ENCODE measurements at places on chromosomes 12 and 14.
A peak's percentile ranks its signal among the peaks of the same experiment; 100 is the strongest.

GRCh38 chr14:22545842-22546721 lies 42.9 kb downstream of the DAD1 start:
- peak; percentile 90 for DNase-seq

DNA sequence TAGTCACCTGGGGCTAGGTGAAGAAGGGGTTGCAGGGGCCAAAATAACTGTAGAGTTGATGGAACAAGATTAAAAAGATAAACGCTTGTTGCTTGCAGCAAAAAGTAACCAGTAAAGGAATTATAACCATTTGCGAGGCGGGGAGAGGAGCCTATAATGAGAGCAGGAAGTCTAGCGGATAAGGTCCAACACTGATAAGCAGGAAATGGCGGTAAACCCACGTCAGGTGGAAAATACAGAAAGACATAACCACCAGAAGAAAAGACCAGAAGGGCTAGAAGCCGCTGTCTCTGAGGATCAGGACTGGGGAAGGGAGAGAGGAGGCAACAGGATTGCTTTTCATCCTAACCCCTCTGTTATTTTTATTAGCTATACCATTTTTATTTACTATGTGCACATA lies 303.3 kb downstream of the DPF3 start:
- DNase-seq: no peak

DNA sequence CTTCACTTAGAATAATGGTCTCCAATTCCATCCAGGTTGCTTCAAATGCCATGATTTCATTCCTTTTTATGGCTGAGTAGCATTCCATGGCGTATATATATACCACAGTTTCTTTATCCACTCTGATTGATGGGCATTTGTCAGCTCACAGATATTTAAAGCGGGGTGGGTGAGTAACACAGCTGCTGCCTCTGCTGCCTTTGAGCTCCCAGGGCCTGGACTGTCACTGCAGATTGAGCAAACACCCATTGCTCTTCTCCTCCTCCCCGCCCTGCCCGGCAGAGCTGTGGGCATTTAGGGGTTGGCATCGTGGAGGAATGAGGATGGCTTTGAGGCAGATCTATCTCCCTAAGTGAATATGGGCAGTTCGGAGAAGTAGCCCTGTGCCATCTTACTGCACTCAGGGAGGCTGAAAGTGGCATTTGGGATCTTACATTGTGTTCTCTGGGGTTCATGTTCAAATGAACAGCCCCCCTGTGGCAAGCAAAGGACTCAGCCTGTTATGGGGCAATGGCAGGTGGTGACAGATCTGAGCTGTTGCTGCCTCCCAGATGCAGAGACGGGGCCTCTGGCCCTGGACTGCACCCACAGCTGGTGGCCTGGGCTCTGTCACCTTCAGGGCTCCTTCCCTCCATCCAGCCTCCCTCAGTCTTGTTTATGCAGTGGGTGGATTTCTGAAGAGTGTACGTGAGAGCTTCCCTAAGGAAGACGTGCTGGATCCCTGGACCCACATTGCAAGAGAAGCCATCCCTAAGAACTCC lies 4.9 kb downstream of the RFLNA start:
- DNase-seq: no peak

DNA sequence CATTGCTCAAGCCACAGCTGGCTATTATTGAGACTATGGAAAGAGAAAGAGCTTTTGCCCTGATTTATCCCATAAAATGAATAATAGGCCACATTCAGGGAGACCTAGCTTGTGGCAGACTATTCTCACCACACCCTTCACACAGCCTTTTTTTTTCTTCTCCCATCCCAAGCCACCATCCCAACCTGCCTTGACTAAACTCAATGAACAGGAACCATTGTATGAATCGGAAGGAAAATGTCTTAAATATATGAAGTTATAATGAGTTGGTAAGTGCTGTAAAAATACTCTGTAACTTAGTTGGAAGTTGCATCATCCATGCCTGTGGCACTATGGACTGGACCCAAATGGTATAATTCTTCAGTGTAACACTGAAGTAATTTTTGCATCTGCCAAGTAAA lies 338.4 kb downstream of the RAD51B start:
- no peak for DNase-seq

- no peak for DNase-seq
Observed at GRCh38 chr14:31197671-31198070, 9.9 kb downstream of the HECTD1 start.

- no peak for DNase-seq
Observed at GRCh38 chr14:96108061-96108795, 69.1 kb downstream of the C14orf132 start.

DNA sequence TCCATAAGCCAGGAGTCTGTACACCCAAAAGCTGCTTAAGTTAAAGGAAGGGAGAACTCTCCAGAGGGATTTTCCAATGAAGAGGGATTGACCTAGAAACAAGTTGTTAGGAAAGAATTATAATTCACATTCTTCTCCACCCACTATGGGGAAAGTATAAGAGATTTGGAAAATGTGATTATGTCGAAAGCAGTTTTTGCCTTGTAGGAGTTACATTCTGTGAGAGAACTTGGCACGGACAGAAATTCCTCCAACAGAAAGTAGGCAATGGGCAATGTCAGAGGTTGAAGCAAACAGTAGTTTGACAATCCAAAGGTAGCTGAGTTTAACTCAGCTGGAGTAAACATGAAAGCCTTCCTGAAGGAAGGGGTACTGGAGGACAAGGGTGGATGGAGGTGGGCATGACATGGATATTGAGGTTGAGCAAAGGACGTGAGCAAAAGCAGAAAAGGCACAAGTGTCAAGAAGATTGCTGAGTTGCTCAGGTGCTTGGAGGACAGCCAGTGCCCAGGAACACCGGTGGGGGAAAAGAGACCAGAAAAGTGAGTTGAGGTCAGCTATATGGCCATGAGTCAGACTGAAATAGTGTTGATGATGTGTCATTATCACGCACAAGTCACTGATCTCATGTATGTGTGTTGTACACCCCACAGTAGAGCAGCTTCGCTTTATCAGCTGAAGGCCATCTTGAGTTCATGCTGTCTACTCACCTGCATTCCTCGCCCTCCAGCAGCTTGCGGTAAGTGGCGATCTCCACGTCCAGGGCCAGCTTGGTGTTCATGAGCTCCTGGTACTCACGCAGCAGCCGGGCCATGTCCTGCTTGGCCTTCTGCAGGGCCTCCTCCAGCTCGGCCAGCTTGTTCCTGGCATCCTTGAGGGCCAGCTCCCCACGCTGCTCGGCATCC lies 4.0 kb downstream of the KRT5 start:
- no peak for DNase-seq

DNA sequence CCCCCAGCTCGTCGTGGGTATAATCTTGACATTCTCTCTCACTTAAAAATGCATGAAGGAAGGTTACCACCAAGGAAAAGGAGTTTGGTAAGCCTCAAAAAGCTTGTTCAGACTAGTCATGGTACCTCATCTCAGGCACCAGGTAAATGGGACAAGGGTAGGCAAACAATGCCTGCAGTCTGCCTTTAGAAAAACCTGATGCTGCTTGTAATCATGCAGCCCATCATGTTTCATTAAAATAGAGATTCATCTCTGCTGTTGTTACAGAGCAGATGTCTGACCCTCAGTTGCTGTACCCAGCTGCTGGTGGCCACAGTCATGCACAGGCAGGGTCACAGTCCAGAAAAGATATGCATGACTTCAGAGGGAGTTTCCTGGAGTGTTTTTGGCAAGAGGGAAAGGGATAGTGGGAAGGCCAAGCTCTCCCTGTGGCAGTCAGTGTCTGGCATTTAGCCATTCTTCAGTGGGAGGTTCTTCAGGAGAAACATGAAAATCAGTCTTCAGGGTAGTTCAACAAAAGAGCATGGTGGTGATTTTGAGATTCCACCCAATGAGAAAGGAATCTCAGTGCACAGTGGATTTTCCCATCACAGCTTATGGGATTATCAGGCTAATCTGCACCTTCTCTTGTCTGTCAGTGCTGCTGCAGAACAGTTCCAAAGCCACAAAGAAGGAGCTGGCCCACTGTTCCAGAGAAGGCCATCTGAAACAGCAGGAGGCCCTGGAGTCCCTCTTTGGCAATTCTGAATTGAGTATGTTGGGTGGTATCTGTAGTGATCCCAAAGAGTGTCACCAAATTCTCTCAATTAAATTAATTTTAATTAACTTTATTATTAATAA lies 202.7 kb upstream of the FRMD6 start:
- peak; percentile 45 for DNase-seq

DNA sequence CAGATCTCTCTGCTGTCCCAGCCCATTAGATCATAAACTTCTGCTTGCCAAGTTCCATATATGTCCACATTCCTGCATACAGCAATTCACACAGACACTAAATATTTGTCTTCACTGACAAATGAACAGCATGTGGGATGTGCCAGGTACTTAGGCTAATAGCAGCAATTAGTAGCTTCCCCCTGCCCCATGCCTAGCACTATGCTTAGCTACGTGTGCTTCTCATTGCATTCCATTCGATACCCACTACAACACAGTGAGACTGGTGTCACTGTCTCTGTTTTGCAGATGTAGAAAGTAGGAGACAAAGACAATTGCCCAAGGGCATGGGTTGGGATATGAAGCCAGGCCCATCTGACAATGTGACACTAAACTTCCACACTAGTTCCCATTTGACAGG lies 308.4 kb downstream of the BCL11B start:
- DNase-seq: no peak

DNA sequence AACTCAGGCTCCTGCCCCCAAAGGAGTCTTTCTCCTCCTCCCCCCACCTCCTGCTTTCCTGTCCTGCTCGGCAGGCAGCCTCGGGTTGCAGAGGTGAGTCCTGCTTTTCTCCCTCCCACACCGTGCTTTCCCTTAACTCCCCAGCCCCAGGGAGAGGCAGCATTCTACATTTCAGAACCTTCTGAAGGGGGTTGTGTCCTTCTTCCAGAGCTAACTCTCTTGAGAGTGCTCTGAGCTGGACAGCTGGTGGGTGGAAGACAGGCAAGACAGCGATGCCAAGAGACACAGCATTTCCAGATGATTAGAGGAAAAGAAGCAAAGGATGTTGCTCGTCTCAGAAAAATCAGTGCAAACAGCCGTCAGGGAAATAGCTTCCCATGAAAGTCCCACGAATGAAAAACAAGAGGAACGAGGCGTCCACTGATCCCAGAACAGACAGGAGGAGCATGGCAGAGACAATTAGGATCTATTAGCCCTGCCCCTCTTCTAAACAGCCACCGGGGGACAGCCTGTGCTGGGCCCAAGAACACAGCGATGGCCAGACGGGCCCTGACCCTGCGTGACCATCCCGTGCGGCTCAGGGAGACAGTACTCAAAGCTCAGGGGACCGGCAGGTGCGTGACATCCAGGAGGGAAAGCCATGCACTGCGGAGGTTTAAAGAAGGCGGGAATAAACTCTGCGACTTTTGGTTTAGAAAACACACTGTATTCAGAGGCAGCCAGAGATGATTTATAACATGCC lies 216.5 kb upstream of the RTL1 start:
- no peak for DNase-seq

GRCh38 chr12:113184098-113184899 lies 979 bp downstream of the DDX54 start:
- DNase-seq: no peak

- DNase-seq: peak; percentile 40
Observed at GRCh38 chr14:90839024-90839888, 23.0 kb upstream of the TTC7B start.

- no peak for DNase-seq
Observed at GRCh38 chr12:46260913-46261476, 7.8 kb downstream of the SLC38A1 start.
